ENCODE measurements at places on chromosomes 7 and 10. TPM values are rescaled to one million over a fixed set of nuclear protein-coding genes. Genes with fewer than 3 reads are reported as not detected.

GRCh38 chr10:44974628-44975430 lies 3.8 kb downstream of the DEPP1 start:
- no peak overlapping the region for H3K27ac ChIP-seq
- H3K36me3 ChIP-seq: peaks cover 3% of the 10 kb centered on the region
- H3K27me3 ChIP-seq: no peaks in the 10 kb centered on the region
- H3K4me1 ChIP-seq: peaks cover 40% of the 10 kb centered on the region
- peak overlapping the region; percentile 59 for H3K4me3 ChIP-seq

DNA sequence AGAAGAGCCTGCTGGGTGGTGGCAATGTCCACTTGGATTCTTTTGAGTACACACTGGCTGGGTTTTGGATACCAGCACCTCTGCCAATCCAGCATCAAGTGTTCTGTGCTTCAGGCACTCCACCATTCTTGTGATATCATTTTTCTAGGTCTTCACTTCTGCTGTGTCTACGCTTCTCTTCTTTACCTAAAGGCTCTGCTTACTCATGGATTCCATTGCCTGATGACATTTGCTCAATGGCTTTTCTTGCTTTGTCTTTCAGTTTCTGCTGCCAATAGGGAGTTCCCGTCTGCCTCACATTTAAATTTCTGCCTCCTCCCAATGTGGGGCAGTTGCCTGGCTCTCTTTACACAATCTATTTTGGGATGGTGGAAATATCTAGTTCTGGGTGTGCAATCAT lies 12.7 kb upstream of the PAPSS2 start:
- no peaks in the 10 kb centered on the region for H3K36me3 ChIP-seq
- H3K27ac ChIP-seq: no peak overlapping the region
- peaks cover 10% of the 10 kb centered on the region for H3K27me3 ChIP-seq
- no peak overlapping the region for H3K4me3 ChIP-seq
- no peak for DNase-seq

- peaks cover 3% of the 10 kb centered on the region for H3K27me3 ChIP-seq
- no peaks in the 10 kb centered on the region for H3K36me3 ChIP-seq
- no peak overlapping the region for H3K27ac ChIP-seq
- no peaks in the 10 kb centered on the region for H3K4me1 ChIP-seq
- no peak overlapping the region for H3K4me3 ChIP-seq
These were observed 147.2 kb upstream of the FAM171A1 start for GRCh38 chr10:15518250-15518649.

DNA sequence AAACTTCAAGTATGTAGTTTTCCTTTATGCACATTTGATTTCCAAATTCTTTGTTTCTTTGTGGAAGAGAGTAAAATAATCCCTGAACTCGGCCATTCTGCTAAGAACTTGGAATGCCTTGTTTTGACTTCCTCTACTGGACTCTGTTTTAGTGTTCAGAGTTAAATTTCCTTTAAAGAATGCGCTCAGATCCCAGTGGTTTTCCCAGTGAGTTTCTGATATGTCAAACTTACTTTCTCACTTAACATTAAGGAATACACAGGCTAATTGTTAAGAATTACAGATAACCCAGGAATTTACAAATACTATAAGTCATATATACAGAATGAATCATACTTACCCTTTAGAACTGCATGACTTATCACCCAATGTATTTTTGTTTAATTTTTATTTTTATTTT lies 1067.6 kb upstream of the CELF2 start:
- no peak for DNase-seq
- no peak overlapping the region for H3K4me3 ChIP-seq
- H3K4me1 ChIP-seq: no peaks in the 10 kb centered on the region
- H3K36me3 ChIP-seq: no peaks in the 10 kb centered on the region
- H3K27me3 ChIP-seq: no peaks in the 10 kb centered on the region

- no peak overlapping the region for H3K27ac ChIP-seq
- no peaks in the 10 kb centered on the region for H3K4me1 ChIP-seq
- no peak for DNase-seq
These were observed 108.3 kb upstream of the HDAC9 start for GRCh38 chr7:18387191-18387735.

The ADRB1 gene
- not detected for total RNA-seq

The SDK1 gene
- 39.6 TPM for total RNA-seq

All from progenitor cell of endocrine pancreas (in vitro differentiated cells).